ENCODE measurements at places on chromosomes 3 and 15. TPM values are rescaled to one million over a fixed set of nuclear protein-coding genes. Genes with fewer than 3 reads are reported as not detected.

Gene NR2E3
- total RNA-seq = 0.45 TPM

- H3K27me3 ChIP-seq = no peaks in the 10 kb centered on the region
- no peak for DNase-seq
- H3K4me1 ChIP-seq = peaks cover 12% of the 10 kb centered on the region
- H3K4me3 ChIP-seq = no peak overlapping the region
- no peaks in the 10 kb centered on the region for H3K36me3 ChIP-seq
- H3K27ac ChIP-seq = no peak overlapping the region
Measured at GRCh38 chr3:36904641-36905040, 40.2 kb downstream of the TRANK1 start.

DNA sequence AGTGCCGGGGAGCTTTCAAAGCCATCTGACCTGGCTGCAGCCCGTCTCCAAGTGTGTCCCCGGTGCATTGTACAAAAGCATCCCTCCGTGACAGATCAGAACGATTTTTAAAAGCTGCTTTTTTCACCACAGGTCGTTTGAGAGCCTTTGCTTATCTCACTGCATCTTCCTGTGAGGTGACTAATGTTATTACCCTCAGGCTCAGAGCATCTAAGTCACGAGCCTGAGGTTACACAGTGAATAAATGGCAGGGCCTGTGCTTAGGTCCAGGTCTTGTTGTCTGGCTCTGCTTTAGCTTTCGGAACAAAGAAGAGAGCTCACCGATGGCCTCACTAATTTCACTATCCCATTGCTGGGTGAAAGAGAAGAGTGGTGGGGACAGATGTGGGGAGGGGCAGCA, 83.3 kb downstream of the SEC22A start:
- H3K27ac ChIP-seq = no peak overlapping the region
- H3K4me3 ChIP-seq = no peak overlapping the region
- no peaks in the 10 kb centered on the region for H3K27me3 ChIP-seq
- no peaks in the 10 kb centered on the region for H3K4me1 ChIP-seq

GRCh38 chr3:53252096-53252946, 3.5 kb downstream of the TKT start:
- no peaks in the 10 kb centered on the region for H3K27me3 ChIP-seq
- H3K4me1 ChIP-seq = peaks cover 72% of the 10 kb centered on the region
- H3K36me3 ChIP-seq = no peaks in the 10 kb centered on the region
- H3K4me3 ChIP-seq = no peak overlapping the region
- peak; percentile 70 for DNase-seq

Gene AGBL1
- not detected for total RNA-seq

Gene CACNA1D
- total RNA-seq = 46.1 TPM

DNA sequence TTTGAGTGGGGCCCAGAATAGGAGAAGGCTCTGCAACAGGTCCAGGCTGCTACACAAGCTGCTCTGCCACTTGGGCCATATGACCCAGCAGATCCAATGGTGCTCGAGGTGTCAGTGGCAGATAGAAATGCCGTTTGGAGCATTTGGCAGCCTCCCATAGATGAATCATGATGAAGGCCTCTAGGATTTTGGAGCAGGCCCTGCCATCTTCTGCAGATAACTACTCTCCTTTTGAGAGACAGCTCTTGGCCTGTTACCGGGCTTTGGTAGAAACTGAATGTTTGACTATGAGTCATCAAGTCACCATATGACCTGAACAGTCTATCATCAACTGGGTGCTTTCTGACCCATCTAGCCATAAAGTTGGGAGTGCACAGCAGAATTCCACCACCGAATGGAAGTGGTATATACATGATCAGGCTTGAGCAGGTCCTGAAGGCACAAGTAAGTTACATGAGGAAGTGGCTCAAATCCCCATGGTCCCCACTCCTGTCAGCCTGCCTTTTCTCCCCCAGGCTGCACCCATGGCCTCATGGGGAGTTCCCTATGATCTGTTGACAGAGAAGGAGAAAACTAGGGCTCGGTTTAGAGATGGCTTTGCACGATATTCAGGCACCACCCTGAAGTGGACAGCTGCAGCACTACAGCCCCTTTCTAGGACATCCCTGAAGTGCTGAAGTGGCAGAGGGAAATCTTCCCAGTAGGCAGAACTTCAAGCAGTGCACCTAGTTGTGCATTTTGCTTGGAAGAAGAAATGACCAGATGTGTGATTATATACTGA, 971.4 kb downstream of the MCTP2 start:
- DNase-seq = no peak
- H3K4me1 ChIP-seq = no peaks in the 10 kb centered on the region
- H3K27ac ChIP-seq = no peak overlapping the region
- H3K36me3 ChIP-seq = no peaks in the 10 kb centered on the region
- no peak overlapping the region for H3K4me3 ChIP-seq

GRCh38 chr3:33030246-33030645, 66.7 kb downstream of the GLB1 start:
- no peaks in the 10 kb centered on the region for H3K27me3 ChIP-seq
- H3K4me1 ChIP-seq = no peaks in the 10 kb centered on the region
- H3K27ac ChIP-seq = no peak overlapping the region
- DNase-seq = no peak

Gene PLCB2
- total RNA-seq = 5.1 TPM

DNA sequence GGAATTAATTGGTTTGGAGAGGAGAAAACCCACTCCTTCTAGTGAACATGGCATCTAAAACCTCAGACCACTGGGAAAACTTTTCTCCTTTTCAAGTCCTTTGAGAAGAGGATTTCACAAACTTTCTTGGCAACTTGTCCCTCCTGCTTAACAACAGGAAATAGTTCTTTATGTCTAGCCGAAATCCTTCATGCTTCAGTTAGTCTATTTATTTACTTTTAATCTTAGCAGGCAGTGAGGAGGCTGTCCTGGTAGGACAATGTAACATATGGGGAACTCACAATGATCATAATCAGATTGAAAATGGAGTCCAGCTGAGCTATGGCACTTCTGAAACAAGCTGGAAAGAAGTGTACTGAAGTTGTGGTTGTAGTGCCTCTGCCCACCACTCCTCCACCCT, 50.6 kb downstream of the KY start:
- H3K27me3 ChIP-seq = no peaks in the 10 kb centered on the region
- no peak overlapping the region for H3K27ac ChIP-seq
- peaks cover 7% of the 10 kb centered on the region for H3K4me1 ChIP-seq
- no peak overlapping the region for H3K4me3 ChIP-seq
- no peak for DNase-seq
- H3K36me3 ChIP-seq = no peaks in the 10 kb centered on the region

- H3K4me1 ChIP-seq = peaks cover 34% of the 10 kb centered on the region
- no peak overlapping the region for H3K4me3 ChIP-seq
- no peaks in the 10 kb centered on the region for H3K36me3 ChIP-seq
- no peaks in the 10 kb centered on the region for H3K27me3 ChIP-seq
Measured at GRCh38 chr15:91946581-91947292, 93.2 kb downstream of the SLCO3A1 start.

DNA sequence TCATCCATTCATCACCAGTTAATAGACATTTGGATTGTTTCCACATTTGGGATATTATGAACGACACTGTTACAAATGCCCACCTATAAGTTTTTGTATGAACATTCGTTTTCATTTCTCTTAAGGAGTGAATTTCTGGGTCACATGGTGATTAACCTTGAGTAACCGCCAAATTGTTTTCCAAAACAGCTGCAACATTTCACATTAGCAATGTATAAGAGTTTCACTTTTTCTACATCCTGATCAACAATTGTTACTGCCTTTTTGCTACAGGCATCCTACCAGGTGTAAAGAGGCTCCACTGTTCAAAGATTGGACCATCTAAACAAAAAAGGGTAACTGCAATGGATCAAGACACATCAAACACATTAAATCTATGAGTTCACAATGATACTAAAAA, 52.0 kb downstream of the CPEB1 start:
- H3K27me3 ChIP-seq = no peaks in the 10 kb centered on the region
- no peaks in the 10 kb centered on the region for H3K36me3 ChIP-seq
- H3K27ac ChIP-seq = no peak overlapping the region
- H3K4me3 ChIP-seq = no peak overlapping the region

Gene CIB2
- total RNA-seq = 7.5 TPM

- no peaks in the 10 kb centered on the region for H3K27me3 ChIP-seq
- no peak overlapping the region for H3K27ac ChIP-seq
- DNase-seq = no peak
- no peak overlapping the region for H3K4me3 ChIP-seq
Measured at GRCh38 chr3:150000641-150001040, 29.9 kb upstream of the PFN2 start.

Gene ERC2
- 8.8 TPM for total RNA-seq

Gene ITGA11
- 4.3 TPM for total RNA-seq

DNA sequence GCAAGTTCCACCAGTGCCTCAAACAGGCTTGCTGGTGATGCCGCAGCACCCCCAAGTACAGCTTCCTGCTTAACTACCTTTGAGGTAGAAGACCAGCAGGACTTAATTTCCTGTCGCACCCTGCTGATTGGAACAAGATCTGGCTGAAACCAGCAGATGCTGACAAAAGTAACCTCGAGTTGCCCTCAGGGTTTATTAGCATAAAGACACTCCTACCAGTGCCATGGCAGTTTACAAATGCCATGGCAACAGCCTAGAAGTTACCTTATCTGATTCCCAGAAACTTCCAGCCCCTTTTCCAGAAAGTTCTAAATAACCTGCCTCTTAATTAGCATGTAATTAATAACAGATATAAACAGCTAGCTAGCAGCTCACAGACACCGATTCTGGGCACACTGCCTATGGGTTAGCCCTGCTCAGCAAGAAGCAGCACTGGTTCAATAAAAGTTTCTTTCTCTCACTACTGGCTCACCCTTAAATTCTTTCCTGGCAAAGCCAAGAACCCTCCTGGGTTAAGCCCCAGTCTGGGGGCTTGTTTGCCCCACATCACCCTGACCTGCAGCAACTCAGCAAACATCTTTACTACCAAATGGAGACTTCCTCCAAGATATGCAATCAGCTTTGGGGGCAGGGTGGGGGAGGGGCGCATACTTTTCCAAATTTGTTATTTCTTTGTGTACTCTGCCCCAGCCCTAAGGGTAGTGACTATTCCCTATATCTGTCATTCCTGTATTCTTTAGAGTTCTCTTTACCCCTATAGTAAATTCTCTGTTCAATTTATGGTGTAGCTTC, 54.2 kb downstream of the MAP4 start:
- no peaks in the 10 kb centered on the region for H3K4me1 ChIP-seq
- no peak overlapping the region for H3K4me3 ChIP-seq
- H3K27ac ChIP-seq = no peak overlapping the region
- DNase-seq = no peak

Gene RAD51
- total RNA-seq = 0.40 TPM

DNA sequence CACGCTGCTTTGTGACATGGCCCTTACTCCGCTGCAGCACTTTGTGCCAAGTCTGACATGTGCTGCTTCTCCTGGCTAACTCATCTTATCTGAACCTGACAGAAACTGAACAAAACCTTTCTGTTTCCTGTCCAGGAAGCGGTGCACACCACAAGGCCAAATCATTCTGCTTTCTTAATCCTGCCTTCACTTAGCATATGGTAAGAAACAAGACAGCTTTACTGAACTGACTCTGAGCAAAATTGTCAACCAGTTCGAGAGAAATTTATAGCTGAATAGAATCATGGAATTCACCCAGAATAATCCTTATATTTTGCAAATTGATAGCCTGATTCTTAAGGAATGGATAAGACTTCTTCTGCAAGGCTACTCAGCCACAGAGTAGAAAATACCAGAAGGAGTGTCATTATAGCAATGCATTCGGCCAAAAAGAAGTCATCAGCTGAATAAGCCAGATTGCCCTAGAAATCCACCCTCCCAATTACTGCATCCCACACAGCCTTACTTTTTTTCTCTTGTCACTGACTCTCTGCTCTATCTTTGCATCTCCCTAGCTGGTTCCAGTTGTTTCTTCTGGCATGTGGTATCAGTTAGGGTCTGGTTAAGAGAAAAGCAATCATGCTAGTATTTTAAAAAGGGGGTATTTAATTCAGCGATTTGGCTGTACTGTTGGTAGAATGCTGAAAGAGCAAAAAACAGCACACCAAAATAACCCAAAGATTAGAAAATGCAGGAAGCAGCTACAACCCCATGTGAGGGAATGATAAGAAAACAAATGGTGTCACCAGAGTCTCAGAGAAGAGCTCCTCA, 41.6 kb upstream of the STRIT1 start:
- H3K27me3 ChIP-seq = no peaks in the 10 kb centered on the region
- no peaks in the 10 kb centered on the region for H3K4me1 ChIP-seq
- H3K36me3 ChIP-seq = no peaks in the 10 kb centered on the region
- no peak for DNase-seq
- H3K27ac ChIP-seq = no peak overlapping the region

Gene ZWILCH
- total RNA-seq = 6.2 TPM

DNA sequence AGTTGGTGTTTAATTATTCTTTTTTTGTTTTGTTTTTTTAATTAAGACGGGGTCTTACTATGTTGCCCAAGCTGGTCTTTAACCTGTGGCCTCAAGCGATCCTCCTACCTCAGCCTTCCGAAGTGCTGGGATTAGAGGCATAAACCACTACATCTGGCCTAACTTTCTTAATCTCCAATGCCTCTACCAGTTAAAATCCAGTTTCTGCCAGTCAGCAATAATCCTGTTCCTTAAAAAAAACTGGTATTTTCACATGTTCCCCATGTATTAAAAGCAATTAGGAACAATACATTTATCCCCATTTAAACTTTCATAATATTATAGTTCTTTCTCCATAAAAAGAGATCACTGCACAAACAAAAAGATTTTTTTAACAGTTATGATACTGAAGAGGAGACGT, 21.2 kb downstream of the DCAF1 start:
- H3K4me3 ChIP-seq = no peak overlapping the region
- H3K36me3 ChIP-seq = peaks cover 9% of the 10 kb centered on the region
- no peaks in the 10 kb centered on the region for H3K27me3 ChIP-seq
- H3K27ac ChIP-seq = peak overlapping the region; percentile 72
- peaks cover 23% of the 10 kb centered on the region for H3K4me1 ChIP-seq

Gene PRKAR2A
- total RNA-seq = 58.1 TPM

DNA sequence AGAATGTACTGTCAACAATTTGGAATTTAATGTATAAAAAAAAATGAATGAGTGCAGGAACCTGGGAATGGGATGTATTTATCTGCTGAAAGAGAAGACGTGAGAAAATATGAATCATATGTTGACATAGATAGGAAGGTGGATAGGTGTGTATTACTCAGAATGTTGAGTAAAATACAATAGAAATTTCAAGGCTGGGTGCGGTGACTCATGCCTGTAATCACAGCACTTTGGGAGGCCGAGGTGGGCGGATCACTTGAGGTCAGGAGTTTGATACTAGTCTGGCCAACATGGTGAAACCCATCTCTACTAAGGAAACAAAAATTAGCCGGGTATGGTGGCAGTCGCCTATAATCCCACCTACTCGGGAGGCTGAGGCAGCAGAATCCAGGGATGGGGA, 202.8 kb downstream of the CADM2 start:
- H3K4me3 ChIP-seq = no peak overlapping the region
- H3K36me3 ChIP-seq = no peaks in the 10 kb centered on the region
- H3K27ac ChIP-seq = no peak overlapping the region
- no peaks in the 10 kb centered on the region for H3K27me3 ChIP-seq
- no peaks in the 10 kb centered on the region for H3K4me1 ChIP-seq
- no peak for DNase-seq
